ENCODE measurements at places on chromosomes 6 and 20. TPM values are rescaled to one million over a fixed set of nuclear protein-coding genes. Genes with fewer than 3 reads are reported as not detected.

DNA sequence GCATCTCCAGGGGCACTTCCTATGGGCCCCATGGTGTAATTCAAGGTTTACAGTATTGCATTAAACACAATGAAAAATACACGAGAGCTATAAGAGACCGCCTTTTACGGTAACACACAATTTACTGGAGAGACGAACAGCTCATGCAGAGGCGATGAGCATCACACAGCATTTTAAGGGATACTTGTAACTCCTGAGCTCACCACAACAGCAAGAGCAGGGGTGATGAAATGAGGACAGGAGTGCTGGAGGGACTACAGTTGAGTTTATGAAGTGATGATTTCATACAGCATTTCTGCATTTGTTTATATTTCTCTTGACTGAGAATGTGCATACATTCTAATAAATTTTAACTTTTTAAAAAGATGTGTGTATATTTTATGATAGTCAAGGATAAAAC is 113.9 kb downstream of the WDR27 start:
- DNase-seq: no peak

DNA sequence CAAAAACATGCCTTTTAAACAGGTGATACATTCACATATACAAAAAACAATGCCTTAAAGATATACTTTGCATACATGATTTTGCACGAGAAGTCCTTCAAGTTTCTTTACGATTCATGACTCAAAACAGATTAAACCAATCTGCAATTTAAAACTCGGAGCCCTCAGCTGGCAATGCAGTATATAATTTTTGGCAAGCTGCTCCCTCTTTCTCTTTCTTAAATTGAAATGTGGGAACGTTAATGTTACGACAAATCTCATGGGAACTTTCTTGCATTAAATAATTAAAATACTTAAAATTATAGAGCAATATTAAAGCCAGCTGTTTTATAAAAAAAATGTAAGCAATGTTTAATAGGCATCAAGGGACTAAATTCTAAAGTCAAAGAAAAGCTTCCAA is 334.6 kb downstream of the ESR1 start:
- no peak for DNase-seq

- DNase-seq: no peak
Observed at GRCh38 chr6:14728396-14729024, 517.4 kb upstream of the JARID2 start.

DNA sequence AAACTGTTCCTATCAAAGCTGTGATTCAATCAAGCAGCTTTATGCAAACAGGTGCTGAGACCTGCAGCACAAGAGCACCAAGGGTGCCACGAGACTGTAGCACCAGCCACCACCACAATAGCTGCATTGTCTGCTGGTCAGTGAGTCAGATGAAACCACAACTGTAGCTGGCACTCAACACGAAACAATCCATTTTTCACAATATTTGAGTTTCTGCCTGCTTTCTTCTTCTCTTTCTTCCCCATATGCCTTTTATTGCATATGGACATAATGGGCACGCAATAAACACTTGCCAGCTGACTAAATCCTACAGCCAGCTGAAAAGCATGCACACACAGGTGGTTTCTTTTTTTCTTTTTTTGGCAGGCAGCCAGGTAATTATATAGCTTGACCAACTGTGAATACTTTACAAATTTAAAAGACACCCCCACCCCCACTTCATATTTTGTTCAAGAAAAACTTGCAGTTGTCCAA is 16.6 kb downstream of the SLC2A12 start:
- no peak for DNase-seq

DNA sequence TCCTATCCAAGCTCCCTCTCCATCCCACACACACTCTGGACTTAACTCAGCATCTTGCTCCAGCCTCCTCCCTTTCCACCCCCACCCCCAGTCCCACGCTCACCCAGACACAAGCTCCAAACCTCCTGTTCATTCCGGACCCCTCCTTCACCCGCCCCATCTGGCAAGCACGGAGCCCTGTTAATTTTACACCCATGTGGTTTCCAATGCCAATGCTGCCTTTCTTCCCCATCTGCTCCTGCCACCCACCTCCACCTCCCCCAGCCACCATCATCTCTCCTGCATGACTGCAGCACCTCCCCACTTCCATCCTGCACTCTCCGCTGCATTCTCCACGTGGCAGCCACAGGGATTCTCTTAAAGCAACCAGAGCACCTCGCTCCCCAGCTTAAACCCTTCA is 9.9 kb upstream of the CDK5RAP1 start:
- DNase-seq: no peak

GRCh38 chr20:59665656-59666555 is 61.6 kb downstream of the PHACTR3 start:
- no peak for DNase-seq

NKAIN2 gene
- 0.34 TPM for total RNA-seq

KCNQ5 gene
- 1.3 TPM for total RNA-seq

MCCD1 gene
- not detected for total RNA-seq

TMC2 gene
- total RNA-seq: not detected

Measured in H1 (cell line).